ENCODE measurements at places on chromosomes 16 and 17.

DNA sequence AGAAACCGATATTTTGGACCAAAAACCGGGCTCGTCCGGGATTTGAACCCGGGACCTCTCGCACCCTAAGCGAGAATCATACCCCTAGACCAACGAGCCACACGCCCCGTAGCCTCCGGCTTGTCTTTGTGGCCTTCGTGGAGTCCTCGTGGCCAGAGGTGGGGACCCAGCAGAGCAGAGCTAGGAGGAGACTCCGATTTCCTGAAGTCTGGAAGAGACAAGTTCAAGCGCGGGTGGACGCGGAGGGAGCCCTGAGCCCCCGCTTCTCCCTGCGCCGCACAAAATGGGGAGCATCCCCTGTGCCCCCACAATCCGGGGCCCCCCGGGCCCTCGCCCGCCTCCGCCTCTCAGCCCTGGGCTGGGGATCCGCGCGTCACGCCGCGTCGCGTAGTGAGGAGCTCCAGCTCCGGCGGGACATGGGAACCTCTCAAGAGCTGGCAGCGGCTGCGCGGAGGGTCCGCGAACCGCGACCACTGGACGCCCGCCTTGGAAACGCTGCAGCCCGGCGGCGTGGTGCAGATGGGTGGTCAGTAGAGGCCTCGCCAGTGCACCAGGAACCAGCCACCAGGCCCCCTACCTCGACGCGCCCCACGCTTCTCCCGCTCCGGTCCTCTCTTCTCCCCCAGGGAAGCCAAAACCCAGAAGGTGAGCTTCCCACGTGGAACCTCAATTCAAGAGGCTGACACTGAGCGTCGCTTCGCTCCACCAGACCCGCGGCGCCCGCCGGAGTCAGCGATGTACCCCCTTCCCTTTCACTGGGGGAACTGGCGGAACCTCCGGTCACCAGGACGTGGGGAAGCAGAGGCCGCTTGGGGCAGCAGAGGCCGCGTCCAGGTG, 5.2 kb upstream of the OR1F1 start:
- no peak for DNase-seq

GRCh38 chr17:77491921-77492445, 351.2 kb downstream of the SEC14L1 start:
- DNase-seq = no peak

- peak; percentile 82 for DNase-seq
Observed at GRCh38 chr17:41738077-41738800, 3.8 kb upstream of the HAP1 start.

GRCh38 chr16:88667461-88667860, 4.6 kb upstream of the MVD start:
- no peak for DNase-seq

DNA sequence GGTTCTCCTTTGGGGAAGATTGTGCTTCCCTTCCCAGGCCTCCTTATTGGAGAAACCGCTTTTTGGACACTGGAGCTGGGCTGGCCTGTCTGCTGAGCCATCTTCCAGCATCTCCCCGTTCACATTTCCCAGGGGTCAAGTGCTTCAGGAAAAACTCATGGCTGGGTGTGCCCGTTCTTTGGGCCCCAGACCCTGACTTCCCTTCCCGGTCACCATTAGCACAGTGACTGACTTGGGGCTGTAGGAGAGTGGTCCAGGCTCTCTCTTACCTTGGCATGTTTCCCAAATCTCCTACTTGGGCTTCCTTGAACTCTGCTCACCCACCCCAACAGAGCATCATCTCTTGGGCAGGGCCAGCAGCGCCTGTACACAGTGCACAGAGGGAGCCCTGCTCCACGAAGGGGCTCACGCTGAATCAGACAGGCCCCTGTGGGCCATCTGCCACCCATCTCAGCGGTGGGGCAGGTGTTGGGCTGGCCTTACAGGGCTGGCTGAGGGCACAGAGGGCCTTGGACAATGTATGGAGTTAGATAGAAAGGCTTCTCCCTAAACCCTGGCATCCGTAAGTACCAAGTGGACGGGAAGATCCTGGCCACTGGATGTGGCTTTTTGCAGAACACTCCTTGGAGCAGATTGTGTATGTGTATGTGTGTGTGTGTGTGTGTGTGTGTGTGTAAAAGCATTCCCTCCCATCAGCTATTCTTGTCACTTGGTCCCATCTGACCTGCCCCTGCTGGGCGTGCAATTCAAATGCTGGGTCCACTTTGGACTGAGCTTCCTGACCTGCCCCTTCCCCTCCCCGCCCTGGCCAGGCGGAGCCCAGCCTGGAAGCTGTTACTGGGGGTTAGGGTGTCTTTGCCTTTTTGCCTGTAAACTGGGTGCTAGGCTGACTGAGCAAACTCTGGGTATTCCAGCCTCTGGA, 24.9 kb upstream of the CDC42EP4 start:
- DNase-seq = no peak

- no peak for DNase-seq
Observed at GRCh38 chr16:71930013-71930563, 34.8 kb downstream of the IST1 start.

DNA sequence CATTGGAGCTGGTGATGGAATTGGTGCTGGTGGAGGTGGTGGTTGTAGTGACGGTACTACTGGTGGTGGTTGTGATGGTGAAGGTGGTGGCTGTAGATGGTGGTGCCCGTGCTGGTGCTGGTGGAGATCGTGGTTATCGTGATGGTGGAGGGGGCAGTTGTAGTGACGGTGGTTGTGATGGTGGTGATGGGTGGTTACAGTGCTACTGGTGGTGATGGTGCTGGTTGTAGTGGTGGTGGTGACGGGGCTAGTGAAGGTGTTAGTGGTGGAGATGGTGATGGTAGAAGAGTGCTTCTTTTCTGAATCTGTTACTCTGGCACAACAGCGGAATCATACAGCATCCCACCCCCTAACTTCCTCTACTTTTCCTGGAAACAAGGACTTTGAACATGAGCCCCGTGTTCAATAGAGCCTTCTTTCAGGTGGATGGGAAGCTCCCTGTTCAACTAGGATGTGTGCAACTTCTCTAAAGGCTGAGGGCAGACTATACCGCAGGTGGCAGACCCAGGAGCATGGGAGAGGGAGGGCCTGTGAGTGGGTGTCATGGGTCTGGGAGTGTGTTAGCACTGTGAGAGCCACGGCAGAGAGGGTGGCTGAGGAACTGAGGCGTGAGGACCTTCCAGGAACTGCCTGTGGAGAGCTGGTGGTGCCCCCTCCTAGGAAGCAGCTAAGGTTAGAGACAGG, 8.2 kb downstream of the TBX21 start:
- no peak for DNase-seq

GRCh38 chr16:2598723-2599122, 60.9 kb downstream of the PDPK1 start:
- DNase-seq = no peak

DNA sequence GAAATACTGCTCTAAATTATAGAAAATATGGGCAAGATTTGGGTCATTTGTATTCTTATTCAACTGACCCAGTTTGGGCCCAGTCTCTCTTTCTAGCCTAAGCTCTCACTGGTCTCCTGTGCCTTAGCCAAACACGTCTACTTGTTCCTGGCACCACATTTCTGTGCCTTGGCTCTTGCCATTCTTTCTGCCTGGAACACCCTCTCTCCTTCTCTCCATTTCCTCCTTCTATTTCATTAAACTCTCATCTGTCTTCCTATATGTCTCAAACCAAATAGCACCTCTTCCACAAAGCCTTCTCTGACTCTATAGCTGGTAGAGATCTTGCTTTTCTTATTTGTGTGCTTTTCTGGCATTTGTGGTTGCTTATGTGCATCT, 37.7 kb upstream of the NUFIP2 start:
- no peak for DNase-seq

DNA sequence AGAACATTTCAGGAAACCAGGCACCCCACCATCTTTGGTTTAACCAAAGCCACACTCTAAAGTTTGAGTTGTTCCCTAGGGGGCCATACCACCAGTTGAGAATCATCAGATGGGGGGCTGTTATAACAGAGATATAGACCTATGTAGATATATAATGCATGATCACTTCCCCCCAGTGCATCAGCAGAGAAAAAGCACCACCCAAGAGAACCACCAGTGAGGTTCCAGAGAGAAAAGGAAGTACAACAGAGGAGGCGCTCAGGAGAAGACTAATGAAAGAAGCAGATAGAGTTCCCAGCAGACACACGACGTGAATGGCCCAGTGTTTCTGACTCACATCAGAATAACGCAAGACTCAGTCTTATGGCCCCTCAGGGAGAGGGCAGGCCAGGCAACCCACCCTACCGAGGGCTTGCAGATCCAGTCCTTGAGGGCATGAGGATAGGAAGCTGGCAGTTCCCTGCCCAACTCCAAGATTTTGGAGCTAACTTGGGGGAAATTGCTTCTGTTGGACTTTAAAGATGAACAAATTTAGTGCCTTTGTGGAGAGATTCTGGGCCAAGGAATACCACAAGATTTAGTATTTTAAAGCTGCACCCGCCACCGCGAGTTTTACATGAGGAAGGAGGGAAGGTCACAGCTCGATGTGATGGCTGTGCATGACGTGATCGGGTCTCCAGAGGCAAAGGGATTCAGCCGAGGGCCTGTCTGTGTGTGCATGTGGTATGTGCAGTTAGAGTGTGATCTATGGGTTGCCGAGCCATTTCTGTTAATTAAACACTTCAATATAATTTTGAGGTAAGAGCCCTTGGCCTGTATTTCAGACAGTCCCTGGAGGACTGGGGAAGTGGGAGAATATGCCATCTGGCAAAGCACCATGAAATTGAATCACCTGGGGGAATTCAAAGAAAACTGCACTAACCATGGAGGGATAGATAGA, 53.1 kb downstream of the AIPL1 start:
- no peak for DNase-seq

DNA sequence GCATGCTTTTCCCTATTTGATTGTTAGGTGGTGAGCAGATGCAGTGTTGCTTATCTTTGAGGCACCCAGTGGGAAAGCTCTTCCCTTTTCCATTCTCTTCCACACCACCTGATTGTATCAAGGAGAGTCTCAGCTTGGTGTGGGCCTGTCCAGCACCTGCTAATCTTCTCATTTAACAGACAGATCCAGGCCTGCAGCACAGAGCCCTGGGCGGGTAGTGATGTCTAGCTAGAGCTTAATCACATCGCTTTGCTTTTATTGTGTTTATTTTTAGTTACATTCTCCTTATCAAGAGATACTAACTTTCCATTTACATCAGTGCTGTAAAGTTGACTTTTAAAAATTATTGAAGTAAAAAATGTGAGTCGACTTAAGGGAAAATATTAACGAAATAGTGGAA, 24.2 kb downstream of the FOXL1 start:
- no peak for DNase-seq

DNA sequence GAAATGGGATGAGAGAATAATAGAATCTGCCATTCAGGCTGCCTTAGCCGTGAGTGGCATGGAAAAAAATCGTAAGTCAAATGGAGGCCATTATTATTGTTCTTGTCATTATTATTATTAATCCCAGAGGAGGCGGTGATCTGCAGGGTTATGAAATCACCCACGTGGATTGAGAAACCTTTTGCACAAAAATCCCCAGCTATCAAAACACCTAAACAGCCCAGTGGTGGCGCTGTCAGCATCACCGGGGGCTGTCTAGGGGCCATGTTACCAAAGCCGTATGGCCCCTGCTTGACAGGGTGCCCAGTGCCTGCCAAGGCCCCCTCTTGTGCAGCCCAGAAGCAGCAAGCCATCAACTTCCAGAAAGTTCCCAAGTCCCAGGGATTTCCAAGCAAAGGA, 25.2 kb downstream of the CNGB1 start:
- no peak for DNase-seq

GRCh38 chr17:28573040-28573380, 1.7 kb upstream of the PIGS start:
- no peak for DNase-seq

DNA sequence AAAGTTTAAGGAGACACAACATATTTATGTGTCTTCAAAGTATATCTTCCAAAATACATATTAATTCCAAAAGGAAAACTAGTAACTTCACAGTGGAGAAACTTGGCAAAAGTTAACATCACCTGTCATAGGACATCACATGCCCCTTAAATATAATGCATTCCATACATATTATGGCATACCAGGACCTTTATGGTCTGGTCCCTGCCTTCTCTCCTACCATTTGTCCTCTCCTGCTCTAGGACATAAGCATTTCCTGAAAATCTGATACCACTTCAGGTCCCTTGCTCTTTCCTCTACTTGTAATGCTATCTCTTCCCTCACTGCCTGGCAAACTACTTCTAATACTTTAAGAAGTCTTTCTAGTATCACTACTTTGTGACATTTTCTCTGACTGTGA, 168.1 kb upstream of the RBL2 start:
- no peak for DNase-seq

DNA sequence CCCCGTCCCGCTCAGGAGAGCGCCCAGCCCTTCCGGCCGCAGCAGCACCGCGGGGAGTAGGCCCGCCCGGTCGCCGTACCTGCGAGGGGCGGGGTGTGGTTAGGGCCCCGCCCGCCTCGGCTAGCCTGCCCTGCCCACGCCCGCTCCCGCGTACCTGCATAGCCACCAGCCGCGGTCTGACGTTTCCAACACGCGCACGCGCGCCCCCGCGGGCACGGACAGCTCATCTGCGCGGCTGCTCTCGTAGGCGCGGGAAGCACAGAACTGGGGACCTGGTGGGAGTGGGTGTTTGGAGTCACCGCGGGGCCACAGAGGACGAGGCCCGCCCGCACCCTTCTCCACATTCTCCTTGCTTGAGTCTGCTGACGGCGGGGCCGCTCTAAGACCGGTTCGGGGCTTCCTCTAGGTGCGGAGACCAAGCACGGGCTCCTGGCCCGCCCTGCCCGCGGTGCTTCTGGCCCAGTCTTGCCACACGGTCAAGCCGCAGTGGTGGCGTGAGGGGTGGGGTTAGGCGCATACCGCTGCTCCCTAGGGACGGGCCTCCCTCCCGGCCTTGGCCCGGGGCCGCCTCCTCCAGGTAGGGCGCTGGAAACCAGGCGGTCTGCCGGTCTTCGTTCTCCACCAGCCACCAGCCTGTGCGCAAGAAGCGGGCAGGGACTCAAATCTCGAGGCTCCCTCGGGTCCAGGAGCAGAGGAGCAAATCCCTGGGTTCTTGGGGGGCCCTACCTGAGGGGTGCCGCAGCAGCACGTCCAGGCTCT, 1.8 kb downstream of the NOXO1 start:
- no peak for DNase-seq

DNA sequence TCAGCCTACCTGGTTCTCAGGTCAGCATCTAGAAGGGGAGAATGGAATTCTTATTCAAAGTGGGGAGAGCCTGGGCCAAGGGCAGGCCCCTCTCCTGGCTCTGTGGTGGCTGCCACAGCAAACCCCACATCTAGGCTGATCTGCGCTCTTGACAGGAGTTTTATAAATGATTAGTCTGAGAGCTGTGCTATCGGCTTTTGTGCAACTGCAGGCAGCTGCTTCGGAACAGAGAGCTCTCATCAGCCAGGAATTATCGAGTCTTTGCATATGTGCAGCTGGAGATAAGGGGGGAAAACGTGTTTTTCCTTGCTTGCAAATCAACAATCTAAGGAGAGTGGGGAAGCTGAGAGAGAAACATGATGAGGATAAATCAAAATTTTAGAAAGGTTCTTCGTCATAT, 91.7 kb downstream of the HS3ST3A1 start:
- no peak for DNase-seq

- DNase-seq = no peak
Observed at GRCh38 chr17:57288040-57288772, 31.9 kb downstream of the MSI2 start.

Data from right lobe of liver (tissue), 6 donors.